Tibial artery (tissue), 4 donors: ENCODE measurements at places on chromosomes 13 and 19.

DNA sequence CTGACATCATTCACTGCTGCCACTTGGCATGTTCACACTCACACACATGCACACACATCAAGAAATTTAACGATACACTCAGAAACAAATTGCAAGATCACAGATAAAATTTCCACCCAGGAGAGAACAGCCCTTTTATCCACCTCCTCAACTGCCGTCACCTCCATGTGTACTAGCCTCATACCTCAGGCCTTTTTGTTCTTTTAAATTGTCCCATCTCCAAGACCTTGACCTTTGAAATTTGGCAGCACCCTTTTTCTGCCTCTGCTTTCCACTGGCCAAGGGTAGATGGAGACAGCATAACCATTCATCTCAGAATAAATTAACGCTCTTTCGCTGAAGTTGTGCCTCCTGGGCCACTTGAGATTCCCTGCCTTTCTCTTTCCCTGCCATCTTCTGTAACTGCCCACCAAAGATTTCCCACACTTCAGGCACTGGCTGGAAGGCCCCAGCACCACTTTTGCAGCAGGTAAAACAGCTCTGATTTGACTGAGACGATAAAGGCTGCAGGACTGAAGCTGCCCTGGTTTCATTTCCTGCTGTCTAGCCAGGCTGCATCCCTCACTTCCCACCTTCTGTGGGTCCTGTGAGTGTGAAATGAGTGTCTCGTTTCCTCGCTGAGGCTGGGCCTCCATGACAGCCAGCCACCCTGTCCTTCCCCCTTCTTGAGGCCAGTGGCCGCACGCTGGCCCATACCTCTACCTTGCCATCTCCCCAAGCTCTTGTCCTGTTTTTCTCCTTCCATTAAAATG lies 39.3 kb downstream of the MBNL2 start:
- DNase-seq, result no peak

GRCh38 chr13:33079960-33080359 lies 63.7 kb downstream of the KL start:
- DNase-seq, result no peak

- DNase-seq, result no peak
Observed at GRCh38 chr19:35403116-35403760, 32.4 kb downstream of the GPR42 start.

DNA sequence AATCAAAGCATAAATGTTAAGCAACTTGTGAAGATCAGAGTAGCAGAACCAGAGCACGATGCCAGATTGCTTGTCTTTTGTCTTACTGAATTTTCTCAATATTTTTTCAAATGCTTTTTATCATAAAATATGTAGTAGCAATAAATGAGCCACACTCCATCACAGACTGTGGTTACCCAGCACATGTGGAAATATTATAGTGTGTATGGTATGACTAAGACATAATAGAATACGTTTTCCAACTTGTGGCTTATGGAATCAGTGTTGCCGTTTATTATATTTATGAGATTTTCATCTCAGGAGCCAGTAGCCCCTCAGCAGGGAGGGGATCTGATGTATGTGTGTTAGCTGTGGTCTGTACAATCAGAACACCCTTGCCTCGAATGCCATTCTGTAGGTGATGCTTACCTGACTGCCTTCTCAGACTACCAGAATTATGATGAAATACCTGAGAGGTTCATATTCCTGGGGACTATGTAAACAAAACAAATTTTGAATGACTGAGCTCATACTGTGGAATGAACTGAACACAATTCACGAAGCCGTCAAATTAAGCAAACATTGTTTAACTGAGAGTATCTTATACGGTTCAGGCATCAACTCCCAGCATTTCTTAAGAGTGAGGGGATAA lies 1.9 kb downstream of the SCEL start:
- no peak for DNase-seq

GRCh38 chr13:114099918-114100445 lies 32.4 kb downstream of the RASA3 start:
- peak; percentile 67 for DNase-seq

DNA sequence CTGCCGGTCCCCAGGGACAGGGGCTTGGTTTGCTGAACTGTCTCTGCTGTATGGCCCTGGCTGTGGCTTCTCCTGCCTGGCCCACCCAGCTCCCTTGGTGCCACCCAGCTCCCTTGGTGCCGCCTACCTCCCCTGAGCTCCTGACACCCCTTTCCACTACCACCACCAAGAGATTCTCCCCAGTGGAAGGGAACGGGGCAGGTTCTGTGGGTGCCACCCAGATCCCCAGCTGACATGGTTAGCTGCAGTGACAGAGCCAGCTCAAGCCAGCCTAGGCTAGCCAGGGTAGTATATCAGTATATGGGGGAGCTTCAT lies 28.5 kb upstream of the POP4 start:
- DNase-seq, result no peak

DNA sequence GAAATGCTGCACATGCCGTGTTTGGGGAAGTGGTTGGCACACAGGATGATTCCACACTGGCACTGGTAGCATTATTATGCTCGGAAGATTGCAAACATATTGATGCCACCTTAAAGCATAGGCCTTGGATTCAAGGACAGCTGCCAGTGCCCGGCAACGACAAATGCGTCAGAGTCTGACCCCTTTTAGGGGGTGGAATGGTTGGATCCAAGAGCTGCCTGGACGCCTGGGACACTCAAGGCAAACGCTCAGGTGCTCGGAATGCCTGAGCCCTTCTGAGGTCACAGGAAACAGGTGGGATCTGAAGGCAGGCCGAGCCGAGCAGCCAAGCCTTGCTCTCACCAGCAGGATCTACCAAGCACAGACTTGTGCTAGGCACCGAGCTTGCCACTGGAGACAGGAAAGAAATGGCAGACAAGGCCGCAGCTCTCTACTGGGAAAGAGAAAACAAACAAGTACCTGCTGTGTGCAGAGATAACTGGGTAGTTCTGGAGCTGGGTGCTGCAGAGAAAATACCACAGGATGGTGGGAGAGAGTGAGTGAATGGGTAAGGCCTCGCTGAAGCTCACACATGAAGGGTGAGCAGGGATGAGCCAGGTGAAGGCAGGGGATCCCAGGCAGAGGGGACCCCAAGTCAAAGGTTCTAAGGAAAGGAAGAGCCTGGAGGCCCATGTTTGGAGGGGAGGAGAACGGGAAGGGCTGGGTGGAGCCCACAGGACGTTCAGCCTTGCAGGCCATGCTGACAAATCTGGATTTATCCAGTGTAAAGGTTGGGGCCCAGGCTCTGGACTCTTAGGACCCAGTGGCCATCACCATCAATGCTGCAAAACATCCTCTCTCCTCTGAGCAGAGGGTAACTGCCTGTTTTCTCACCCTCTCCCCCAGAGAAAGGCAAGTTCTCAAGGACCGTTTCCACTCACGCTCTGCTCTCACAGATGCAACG lies 9.2 kb downstream of the RANBP3 start:
- no peak for DNase-seq

DNA sequence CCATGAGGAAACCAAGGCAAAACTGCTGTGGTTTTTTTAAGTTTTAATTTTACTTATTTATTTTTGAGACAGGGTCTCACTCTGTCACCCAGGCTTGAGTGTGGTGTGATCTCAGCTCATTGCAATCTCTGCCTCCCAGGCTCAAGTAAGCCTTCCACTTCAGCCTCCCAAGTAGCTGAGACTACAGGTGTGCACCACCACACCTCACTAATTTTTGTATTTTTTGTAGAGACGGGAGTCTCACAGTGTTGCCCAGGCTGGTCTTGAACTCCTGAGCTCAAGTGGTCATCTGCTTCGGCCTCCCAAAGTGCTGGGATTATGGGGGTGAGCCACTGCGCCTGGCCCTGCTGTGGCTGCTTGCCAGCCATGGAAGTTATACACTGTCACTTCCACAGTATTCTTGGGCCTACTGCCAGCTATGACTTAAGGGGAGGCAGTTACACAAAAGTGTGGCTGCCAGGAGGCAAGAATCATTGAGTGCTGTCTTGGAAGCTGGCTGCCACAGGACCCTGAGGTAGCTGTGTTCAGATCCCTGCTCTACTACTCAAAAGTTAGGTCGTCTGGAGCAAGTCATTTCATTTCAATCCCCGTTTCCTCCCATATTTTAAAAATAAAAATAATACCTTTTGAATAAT lies 12.7 kb downstream of the FARP1 start:
- no peak for DNase-seq

GRCh38 chr13:33445024-33445423 lies 159.5 kb upstream of the STARD13 start:
- DNase-seq, result no peak

- peak; percentile 77 for DNase-seq
Observed at GRCh38 chr19:718991-719512, 10.3 kb downstream of the PALM start.

- DNase-seq, result no peak
Observed at GRCh38 chr13:93851236-93851635, 624.6 kb downstream of the GPC6 start.

DNA sequence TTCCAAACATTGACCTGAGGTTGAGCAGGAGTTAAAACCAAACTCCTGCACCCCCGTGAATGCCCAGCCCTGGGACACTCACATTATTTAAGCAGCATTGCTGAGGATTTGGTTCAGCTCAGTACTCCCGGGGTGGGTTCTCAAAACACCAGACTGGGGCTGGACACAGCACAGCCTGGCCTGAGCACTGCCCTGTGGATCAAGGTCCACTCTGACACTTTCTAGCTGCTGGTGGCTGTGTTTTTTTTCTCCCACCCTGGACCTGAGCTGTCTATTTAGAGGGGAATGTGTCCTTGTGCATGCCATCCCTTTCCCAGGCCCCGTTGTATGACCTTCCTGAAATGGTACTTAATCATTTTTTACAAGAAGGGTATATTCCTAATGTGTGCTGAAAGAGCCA lies 94.7 kb upstream of the GJB6 start:
- no peak for DNase-seq

DNA sequence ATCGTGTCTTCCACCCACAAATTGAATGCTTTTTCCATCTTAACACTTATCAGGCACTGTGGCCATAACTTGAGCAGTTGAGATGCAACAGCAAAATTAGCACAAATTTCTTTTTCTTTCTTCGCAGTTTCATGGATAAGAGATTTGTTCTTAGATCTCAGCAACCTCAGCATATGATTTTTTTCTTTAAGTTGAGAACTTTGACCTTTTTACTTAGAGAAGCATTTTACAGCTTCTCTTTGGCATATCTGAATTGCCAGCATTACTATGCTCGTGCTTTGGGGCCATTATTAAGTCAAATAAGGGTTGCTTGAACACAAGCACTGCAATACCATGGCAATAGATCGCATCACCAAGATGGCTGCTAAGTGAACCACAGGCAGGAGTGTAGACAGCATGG lies 16.1 kb downstream of the USPL1 start:
- DNase-seq, result no peak

DNA sequence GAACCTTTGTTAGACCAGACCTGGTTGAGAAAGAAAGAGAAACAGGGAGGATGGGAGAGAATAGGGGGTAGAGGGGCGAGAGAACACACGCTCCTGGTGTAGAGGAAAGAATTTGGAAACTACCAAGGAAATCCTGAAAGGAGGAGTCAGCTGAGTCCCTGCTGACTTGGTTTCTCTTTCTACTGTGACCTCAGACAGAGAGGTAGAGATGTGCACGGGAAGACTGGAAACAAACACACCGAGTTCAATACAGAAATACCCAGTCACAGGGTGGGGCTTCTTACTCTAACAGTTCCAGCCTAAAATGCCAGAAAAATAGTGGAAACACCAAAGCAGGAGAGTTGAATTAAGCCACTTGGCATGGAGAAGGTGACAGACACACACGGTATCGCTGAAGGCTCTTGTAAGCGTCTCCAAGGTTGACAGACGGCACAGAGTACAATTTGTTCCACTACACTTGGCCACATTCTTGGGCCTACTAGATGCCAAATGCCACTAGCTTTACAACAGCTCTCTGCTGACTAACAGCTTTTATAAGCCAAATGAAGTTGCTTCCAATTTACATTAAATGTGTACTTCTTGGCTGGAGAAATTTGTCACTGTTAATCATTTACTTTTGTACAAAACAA lies 28.1 kb downstream of the LATS2 start:
- peak; percentile 77 for DNase-seq

GRCh38 chr19:10004617-10005016 lies 5.7 kb downstream of the COL5A3 start:
- no peak for DNase-seq

GRCh38 chr13:51999510-51999911 lies 11.7 kb downstream of the ATP7B start:
- no peak for DNase-seq

GRCh38 chr19:51272183-51272810 lies 21.4 kb downstream of the SIGLECL1 start:
- DNase-seq, result no peak

DNA sequence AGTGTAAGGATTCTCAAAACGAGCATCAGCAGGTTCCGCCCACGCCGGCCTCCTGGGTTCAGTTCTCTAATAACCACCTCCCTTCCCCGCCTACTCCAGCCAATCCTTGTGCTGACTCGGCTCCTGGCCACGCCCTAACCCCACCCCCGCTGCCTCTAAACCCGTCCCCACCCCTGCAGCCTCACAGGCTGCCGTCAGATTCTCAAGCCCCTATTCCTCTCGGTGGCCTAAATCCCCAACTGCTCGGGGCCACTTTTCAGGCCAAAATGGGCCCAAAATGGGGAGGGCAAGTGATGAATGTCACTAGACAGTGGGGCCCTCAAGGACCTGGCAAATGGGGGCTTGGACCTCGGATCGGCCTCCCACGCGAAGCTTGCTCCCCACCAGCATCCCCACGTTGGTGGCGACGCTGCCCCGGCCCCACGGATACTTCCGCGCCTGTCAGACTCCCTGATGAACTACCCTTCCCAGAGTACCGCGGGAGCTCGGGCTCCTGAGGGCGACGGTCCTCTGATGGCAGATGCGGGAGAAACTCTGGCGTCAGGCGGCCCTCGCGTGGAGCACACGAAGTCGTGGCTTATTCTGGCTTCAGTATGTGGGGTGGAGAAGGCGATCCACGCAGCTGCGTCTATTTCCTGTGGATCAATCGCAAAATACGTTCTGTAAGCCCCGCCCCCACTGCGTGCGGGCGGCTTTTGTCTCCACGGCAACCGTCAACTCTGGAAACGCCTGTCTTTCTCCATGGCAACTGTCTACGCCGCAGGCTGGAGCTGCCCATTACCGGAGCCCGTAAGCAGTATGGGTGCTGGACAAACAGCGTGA lies 24.8 kb downstream of the ZNF473 start:
- DNase-seq, result peak; percentile 91

DNA sequence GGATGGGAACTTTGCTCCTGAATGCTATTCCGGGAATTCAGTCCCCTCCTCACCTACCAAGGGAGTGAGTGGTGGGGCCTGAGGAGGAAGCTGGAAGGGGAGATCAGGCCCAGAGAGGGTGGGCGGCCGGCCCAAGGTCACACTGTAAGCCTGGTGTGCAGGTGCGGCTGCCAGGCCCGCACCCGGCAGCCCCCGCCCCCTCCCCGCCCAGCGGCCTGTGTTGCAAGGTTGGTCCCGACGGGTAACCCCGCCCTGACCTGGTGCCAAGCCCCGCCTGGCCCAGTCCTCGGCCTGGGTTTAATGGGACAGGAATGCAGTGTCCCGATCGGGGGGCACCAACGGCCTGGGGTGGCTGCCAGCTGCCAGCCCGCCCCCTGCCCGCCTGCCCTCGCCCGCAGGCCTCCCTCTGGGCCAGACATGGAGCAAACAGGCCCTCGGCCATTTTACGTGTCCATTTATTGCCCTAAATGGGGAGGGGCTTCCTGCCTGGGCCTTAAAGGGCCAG lies 5.5 kb downstream of the ZBTB7A start:
- DNase-seq, result peak; percentile 96

GRCh38 chr13:21719463-21719862 lies 48.6 kb downstream of the FGF9 start:
- DNase-seq, result no peak
